ENCODE measurements at places on chromosomes 6 and 20.

- no peak for DNase-seq
These were observed 2.6 kb downstream of the NFKBIE start for GRCh38 chr6:44262467-44263353.

GRCh38 chr20:24235296-24236175, 233.9 kb upstream of the SYNDIG1 start:
- DNase-seq: no peak

GRCh38 chr20:1803061-1803931, 91.9 kb upstream of the SIRPA start:
- no peak for DNase-seq

GRCh38 chr20:48092596-48093280, 307.5 kb upstream of the SULF2 start:
- DNase-seq: no peak

- no peak for DNase-seq
These were observed 474.2 kb upstream of the SULF2 start for GRCh38 chr20:48259456-48259855.

DNA sequence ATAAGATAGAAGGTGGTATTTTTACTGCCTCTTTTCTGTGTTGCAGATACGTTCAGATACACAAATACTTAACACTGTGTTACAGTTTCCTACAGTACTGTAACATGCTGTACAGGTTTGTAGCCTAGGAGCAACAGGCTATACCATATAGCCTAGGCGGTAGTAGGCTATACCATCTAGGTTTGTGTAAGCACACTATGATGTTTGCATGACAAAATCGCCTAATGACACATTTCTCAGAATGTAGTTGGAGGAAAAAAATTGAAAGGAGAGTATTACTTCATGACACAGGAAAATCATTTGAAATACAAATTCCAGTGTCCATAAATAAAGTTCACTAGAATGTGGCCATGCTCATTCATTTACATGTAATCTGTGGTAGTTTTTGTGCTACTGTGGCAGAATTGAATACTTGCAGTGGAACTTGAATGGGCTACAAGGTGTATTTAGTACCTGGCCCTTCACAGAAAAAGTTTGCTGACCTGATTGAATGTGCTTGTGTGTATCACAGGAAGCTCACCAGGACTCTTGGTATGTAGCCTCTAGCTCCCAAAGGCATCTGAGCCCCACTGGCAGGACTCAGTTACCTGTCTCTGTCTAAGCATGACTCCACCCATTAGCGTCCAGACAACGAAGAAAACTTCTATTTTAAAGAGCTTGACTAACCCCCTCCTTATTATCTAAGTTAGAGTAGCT, 18.8 kb downstream of the TOP1 start:
- no peak for DNase-seq

Measured in DMS79 treated with DMSO at 0.1 percent for 48 hours (cell line).